Right renal pelvis (tissue), 4 donors: ENCODE measurements at places on chromosomes 7 and 10.

DNA sequence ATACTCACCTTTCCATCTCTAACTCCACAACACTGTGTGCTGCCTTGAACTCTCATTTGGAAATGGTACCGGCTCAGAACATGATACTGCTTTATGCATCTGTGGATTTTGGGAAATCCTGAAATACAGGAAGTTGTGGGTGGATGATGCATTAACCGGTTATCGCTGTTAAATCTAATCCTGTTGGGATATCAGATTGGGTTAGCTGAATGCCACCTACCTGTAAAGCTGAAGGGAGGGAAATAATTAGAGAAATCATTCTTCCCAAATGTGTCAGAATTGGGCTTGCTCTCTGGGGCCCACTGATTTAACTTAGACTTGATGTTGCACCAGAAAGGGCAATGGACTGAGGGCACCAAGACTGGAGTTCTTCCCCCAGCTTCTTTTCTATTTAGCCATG is 54.0 kb downstream of the CH25H start:
- no peak for DNase-seq

GRCh38 chr10:101007099-101007711 is 7.6 kb downstream of the LZTS2 start:
- DNase-seq: no peak

DNA sequence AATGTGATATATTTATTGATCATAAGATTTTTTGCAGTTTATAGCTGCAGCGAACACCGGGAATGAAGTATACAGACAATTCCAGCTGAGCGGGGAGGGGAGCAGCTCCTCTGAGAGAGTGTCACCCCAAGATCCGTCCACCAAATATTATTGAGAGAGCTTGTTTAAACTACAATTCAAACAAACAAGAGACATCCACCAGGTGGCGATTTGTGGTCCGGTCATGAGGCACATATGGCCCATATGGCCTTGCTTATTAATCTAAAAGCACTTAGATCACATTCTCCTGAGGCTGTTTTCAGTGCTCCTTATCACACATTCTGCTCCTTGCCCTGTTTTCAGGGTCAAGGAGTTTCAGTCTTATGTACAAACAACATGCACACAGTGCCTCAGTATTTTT is 83.1 kb downstream of the THSD7A start:
- DNase-seq: no peak

GRCh38 chr7:64755865-64756264 is 38.4 kb upstream of the ZNF138 start:
- no peak for DNase-seq

GRCh38 chr7:123846217-123846891 is 1.4 kb downstream of the HYAL4 start:
- DNase-seq: no peak

- DNase-seq: no peak
These were observed 30.1 kb downstream of the DENND11 start for GRCh38 chr7:141671705-141672496.

- DNase-seq: no peak
These were observed 42.2 kb upstream of the HSPB1 start for GRCh38 chr7:76260171-76260703.

DNA sequence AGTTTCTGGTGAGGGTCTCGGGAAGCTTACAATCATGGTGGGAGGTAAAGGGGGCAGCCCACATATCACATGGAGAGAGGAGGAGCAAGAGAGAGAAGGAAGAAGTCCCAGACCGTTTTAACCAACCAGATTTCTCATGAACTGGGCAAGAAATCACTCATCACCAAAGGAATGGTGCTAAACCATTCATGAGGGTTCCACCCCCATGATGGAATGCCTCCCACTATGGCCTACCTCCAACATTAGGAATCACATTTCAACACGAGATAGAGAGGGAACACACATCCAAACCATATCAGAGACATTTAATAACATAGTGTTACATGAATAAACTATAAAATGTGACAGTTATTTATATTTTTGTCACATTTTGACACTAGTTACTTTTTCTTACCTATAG is 214.8 kb upstream of the MAGI2 start:
- no peak for DNase-seq

DNA sequence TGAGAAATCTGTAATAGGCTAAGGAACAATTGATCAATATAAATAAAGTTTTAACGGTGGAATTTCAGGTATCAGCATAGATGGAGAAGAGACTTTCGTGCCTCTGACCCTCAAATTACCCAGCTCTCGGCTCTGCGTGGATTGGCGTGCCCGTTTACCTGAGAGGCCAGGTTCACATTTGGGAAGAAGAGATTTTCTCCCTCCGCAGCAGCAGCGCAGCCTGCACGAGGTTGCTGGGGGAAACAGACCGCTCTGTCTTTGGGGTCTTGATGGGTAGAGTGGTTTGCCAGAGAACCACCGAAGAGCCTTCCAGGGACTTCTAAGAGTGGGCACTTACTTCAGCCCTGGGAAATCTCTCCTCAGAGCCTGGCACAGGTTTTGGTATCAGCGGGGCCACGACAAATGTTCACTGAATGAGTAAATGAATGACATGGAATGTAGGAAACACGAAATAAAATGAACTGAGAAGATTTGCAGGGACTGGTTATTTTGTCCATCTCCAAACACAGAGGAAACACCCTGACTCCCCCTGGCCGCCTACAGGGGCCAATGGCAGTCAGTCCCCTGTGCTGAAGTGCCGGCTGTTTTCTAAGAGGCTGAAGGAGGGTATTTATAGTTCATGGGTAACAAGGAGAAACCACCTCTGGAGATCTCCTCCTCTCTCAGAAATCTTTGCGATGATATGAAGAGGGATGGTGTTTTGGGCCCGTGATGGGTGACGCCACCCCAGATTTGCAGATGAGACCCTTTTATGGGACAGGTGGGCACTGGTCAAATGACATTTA is 338.5 kb downstream of the ADARB2 start:
- DNase-seq: no peak
